Jurkat, Clone E6-1 (cell line): ENCODE measurements at places on chromosomes 7 and 10.

DNA sequence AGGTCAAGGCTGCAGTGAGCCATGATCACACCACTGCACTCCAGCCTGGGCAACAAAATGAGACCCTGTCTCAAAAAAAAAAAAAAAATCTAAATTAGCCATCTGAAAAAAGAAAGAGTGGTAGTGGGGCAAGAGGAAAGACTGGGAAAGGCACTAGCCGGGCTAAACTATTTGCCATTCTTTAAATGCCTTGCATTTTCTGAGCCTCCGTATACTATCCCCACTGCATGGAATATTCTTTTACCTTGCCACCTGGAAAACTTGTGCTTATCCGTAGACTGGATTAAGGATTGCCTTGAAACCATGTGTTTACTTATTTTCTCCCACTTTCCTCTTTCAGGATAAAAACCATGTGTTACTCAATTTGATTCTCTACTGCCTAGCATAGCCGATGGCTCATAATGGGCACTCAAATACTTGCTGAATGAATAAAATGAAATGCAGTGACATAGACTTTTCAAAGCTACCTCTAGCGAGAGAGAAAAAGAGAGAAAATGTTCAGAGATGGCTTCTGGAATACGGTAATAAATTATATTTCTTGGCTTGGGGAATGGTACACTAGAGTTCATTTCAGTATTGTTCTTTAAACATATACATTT lies 30.6 kb downstream of the HYCC1 start:
- DNase-seq: no peak

DNA sequence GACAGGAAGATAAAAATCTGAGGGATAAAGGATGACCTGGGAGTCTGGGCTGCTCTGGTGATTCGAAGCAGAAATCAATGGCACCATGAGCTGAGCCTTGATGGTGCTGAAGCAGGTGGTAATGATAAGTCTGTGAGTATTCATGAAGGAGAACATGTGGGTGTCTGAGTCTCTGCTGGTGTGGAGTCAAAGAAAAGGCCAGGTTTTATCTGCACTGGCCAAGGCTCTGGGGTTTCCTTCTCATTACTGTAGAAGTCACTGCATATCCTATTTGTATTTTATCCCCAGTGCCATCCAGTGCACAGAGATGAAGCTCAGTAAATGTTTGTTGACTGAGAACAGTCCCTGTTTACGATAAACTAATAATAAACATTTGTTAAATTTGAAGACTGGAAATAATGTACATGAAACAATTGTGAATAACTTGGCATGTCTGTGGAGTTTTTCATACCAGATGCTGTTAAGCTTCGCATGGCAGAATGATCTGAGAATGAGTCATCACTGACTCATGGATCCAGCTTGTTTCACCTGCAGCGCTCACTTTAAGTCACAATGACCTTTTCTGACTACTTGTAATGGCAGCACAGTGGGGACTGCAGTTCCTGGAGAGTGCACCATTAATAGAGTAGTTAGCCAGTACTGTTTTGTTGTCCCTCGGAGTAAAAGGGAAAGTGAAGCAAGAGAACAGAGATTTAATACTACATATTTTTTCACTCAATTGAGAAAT lies 538.5 kb downstream of the HTR7 start:
- DNase-seq: no peak

- DNase-seq: no peak
These were observed 206.0 kb upstream of the SH2B2 start for GRCh38 chr7:102080434-102081243.

DNA sequence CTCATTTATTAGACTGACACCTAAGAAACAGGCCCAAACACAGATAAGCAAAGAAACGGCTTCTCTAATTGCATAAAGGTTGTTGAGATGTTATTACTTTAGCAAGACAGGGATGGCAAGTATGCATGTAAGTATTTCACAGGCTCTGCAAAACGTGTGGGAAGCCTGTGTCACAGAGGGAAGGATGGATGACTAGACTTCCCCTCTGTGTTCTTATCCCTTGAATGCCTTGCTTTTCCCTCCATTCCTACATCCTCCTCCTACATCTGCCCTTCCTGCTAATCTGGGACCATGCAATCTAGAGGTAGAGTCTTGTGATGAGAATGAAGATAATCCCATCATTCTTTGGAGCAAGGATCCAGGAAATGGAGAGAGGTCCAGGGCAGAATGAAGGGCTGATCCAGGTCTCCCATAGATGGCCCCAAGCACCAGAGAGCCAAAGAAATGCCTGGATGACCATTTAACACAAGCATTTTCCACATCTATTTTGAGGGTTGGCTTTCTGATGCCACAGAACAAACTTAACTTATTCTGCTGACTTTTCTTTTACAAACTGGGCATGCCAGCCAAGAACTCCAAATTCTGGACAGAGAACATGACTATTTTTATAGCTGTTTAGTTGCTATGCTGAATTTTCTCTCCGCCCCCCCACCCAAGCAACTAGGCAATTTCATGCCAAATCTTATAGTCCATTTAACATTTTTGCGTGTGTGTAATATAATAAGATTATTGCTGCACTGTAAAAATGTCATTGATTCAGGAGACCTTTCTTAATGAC lies 48.1 kb downstream of the NRP1 start:
- no peak for DNase-seq

GRCh38 chr10:48839809-48840679 lies 99.6 kb downstream of the LRRC18 start:
- DNase-seq: no peak
